ENCODE measurements at places on chromosomes 1 and 21.

GRCh38 chr1:145868232-145868631, 9.4 kb upstream of the PIAS3 start:
- no peak for DNase-seq

DNA sequence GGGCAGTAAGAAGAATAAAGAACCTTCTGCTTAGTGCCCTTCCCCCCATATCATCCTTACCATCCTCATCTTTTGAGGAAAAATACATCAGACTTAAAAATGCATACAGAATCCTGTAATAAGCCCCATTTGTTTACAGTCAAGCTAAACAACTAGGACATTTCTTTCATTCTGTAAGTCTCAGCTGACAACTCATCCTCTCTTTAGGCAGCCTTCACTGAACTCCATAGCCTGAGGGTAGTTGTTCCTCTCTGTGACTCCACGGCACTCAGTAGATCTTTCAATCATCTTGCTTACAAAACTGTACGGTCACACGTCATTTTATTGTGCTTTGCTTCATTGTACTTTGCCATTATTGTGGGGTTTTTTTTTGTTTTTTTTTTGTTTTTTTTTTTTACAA, 82.5 kb downstream of the NRIP1 start:
- DNase-seq = no peak

DNA sequence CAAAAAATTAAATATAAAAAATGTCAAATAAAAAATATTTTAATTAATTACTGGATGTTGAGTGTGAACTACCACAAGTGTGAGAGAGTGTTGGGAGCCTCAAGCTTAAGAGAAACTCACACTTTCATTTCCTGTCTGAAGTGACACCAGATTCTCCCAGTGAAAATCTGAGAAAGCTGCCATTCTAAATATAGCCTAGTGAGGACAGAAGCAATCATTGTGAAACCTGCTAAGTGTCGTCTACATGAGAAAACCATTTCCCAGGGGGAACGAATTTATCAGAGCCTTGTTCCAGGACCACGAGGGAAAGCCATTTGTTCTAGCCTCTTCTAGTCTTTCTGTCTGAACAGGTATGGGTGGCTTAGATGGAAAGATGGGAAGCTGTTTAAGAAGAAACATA, 329.3 kb upstream of the PRMT6 start:
- no peak for DNase-seq

- DNase-seq = no peak
These were observed 80.3 kb downstream of the OSBPL9 start for GRCh38 chr1:51697166-51697565.

GRCh38 chr1:248421384-248421783, 18.5 kb downstream of the OR2T1 start:
- DNase-seq = no peak

DNA sequence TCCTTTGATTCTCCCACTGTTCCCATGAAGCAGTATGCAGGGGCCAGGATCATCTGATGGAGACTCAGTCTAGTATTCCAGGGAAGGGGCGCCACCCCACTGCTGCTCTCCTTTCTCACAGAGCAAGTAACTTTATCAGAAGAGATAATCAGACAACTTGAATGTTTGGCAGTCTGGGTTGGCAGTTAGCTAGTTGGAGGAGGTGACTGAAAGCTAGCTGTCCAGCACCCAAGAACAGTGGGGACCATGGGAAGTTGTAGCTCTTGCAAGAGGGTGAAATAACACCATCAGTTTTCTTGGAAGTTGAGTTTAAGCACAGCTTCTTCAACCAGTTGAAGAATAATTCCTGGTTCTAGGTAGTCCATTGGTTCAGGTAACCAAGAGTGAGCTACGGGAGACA, 22.2 kb upstream of the AGL start:
- DNase-seq = no peak

- no peak for DNase-seq
These were observed 134.6 kb downstream of the HUNK start for GRCh38 chr21:32007456-32007855.

GRCh38 chr1:201212056-201212455, 21.4 kb downstream of the IGFN1 start:
- DNase-seq = no peak

DNA sequence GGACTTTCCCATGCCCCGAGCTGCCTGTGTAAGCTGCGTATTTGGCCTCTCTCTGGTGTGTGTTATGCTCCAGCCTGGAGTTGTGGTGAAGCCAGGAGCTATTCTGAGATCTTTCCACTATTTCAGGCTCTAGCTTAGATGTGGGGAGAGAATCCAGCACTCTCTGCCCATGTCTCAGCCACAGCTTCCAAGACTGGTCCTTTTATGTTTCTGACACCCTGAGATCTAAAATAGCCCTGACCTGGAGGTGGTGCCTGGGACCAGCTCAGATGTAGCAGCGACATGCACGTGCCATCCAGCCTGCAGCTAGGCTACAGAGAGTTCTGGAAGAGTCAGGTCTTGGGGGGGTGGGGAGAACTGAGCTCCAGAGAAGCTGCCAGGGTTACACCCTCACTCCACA, 76.5 kb downstream of the TENT5C start:
- no peak for DNase-seq

- no peak for DNase-seq
These were observed 149.6 kb downstream of the LMO4 start for GRCh38 chr1:87478231-87478630.

GRCh38 chr1:6035719-6036118, 10.0 kb upstream of the KCNAB2 start:
- no peak for DNase-seq
